ENCODE measurements at places on chromosomes 3 and 15.

DNA sequence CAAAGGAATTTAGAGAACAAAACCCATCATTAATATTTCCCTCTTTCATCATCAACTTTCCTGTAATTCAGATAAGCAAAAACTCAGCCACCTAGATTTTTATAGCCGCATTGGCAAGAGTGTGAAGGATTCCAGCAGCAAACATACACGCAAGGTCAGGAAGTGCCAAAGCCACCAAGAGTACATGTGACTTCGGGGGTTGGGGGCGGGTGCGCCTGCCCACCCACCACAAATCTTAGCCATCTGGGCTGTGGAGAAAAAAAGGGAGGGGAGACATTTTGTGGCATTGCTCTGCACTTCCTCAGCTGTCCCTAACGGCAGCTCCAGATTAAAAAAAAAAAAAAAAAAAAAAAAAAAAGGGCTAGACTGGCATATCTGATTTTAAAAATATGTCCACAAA lies 148.4 kb downstream of the TNIK start:
- DNase-seq: no peak

GRCh38 chr3:122415762-122416654 lies at the start of gene WDR5B:
Gene WDR5B, minus strand, starts transcription at chr3:122416062. Its CDS starts 534 bp downstream, at chr3:122415528.
- DNase-seq: peak; percentile 34

GRCh38 chr15:62502451-62502850 lies 337.4 kb upstream of the C2CD4B start:
- no peak for DNase-seq

- no peak for DNase-seq
Measured at GRCh38 chr15:43879386-43880355, 52.9 kb downstream of the WDR76 start.

DNA sequence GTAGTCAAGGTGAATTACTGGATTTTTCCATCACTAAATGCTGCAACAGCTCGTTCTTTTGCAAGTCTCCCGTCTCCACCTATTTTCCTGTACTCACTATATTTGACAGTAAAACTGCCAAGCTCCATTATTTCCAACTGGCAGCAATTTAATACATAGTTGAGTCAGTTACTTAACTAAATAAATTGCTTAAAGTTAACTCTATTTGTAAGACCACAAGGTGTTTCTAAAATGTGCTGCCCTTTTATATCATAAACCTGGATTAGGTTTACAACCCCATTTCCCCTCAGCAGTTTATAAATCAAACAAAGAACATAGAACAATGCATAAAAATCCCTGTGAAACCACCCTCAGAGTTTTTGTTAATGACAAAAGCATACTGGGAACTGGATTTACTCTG lies 211.4 kb upstream of the DPH6 start:
- DNase-seq: no peak

GRCh38 chr3:17047162-17047561 lies 162.4 kb downstream of the PLCL2 start:
- no peak for DNase-seq

DNA sequence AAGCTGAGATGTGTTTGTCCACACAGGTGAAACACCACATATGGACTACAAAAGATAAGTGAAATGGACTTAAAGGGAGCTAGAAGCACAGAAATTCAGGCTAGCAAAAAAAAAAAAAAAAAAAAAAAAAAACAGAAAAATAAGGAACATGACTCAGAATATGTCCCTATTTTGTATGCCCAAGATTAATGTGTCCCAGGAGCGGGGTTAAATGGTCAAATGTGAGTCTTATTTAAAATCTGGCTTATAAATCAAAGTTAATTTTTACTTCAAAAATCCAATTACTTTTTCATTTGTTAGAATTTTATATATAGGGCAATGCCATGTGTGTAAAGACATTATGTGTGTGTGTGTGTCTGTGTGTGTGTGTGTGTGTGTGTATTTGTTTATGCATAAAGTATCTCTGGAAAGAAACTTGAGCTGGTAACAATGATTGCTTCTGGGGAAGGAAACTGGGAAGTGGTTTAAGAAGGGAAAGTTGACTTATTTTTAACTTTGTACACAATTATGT lies 986.5 kb downstream of the ROBO2 start:
- no peak for DNase-seq

- no peak for DNase-seq
Measured at GRCh38 chr3:115982629-115983028, 359.3 kb downstream of the GAP43 start.

GRCh38 chr3:5140230-5140621 lies 18.1 kb downstream of the ARL8B start:
- DNase-seq: no peak

GRCh38 chr3:40877631-40878463 lies 321.5 kb upstream of the CTNNB1 start:
- DNase-seq: peak; percentile 64

GRCh38 chr3:36372534-36372935 lies 7.8 kb upstream of the STAC start:
- DNase-seq: no peak

DNA sequence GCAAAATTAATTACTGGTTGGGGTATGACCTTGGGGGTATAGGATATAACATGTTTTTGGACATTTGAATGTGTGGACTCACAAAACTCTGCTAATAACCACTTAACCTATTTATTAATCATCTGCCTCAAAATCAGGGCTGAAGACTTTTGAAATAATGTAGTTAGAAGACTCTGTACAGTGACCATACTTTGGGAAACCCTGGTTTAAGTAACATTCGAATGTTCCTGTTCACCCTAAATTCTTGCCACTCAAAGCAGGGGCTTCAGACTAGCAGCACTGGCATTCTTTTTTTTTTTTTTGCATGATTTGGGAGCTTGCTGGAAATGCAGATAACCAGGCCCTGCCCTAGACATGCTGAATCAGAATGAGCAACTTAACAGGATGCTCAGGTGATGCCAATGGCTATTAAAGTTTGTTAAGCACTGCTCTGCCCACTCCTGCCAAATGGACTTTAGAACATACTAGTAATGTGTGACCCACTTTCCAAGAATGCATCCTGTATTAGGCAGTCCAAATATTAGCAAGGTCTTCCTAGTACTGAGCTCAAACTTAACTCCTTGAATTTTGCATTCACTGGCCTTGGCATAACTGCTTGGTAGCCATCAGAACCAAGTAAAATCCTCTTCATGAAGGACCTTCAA lies 12.7 kb upstream of the ST3GAL6 start:
- no peak for DNase-seq
